ENCODE measurements at places on chromosomes 4 and X. TPM values are rescaled to one million over a fixed set of nuclear protein-coding genes. Genes with fewer than 3 reads are reported as not detected.
A peak's percentile ranks its signal among the peaks of the same experiment; 100 is the strongest.

The SLC25A4 gene
- 2,250 TPM for total RNA-seq

- DNase-seq: peak; percentile 26
Observed at GRCh38 chr4:56821381-56822243, at the start of gene SPINK2. Gene SPINK2, minus strand, starts transcription at chr4:56821701. Its CDS starts 39 bp downstream, at chr4:56821662.

GRCh38 chr4:107196312-107196711 is 160.2 kb upstream of the DKK2 start:
- DNase-seq: no peak

The CCDC110 gene
- total RNA-seq: 2.0 TPM

All from left ventricle myocardium inferior (tissue), 1 donor.